Germinal center (tissue), 1 donor: ENCODE measurements at places on chromosomes 1 and 21.

- DNase-seq: no peak
These were observed 68.0 kb downstream of the PDE9A start for GRCh38 chr21:42721341-42721824.

GRCh38 chr1:19665496-19666465 lies 1.1 kb downstream of the HTR6 start:
- DNase-seq: no peak

DNA sequence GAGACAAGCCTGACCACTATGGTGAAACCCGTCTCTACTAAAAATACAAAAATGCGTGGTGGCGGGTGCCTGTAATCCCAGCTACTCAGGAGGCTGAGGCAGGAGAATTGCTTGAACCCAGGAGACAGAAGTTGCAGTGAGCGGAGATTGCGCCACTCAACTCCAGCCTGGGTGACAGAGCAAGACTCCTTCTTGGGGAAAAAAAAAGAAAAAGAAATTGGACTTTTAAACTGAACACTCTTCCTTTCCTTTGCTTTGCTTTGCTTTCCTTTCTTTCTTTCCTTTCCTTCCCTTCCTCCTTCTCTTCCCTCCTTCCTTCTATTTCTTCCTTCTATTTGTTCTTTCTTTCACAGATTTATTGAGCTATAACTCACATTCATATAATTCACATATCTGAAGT lies 43.3 kb upstream of the PUM1 start:
- no peak for DNase-seq

DNA sequence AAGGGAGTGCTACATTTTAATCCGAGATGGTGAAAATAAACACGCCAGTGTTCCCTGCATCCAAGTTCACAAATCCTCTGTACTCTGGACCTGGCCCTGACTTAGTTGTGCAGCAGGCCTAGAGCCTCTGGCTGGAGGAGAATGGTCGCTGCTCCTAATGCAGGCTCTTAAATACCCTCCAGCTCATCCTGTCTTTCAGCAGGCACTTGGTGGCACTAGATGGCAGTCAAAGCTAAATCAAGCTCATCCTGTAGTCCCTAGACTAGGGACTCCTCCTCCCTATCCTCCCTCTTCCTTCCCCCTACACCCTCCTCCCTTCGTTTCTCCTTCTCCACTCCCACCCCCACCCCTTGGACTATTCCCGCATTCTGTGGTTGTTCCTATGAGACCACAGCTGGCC lies 41.6 kb upstream of the MTR start:
- no peak for DNase-seq

DNA sequence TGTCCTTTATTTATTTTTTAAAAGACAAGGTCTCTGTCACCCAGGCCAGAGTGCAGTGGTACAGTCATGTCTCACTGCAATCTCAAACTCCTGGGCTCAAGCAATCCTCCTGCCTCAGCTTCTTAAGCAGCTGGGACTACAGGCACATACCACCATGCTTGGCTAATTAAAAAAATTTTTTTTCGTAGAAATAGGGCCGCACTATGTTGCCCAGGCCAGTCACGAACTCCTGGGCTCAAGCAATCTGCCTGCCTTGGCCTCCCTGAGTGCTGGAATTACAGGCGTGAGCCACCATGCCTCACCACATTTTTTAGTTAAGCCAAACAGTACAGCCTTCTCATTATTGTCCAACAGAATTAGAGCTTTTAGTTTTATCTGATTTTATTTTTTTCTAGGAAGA lies 7.4 kb upstream of the ADAR start:
- no peak for DNase-seq

DNA sequence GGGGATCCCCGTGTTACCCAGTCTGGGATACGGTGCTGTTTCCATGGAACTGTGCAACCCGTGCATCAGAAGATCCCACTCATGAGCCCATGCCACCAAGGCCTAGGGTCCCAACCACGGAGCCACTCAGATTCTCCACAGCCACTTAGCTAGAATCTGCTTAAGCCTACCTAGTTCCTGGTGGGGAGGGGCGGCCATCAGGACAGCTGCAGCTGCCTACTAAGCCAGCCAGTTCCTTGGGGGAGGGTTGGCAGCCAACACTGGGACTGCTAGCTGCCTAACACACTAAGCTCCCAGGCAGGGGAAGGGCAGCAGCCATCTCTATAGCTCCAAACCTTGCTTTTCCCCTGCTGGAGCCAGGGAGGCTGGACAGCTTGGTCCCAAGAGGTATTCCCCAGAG lies 549.2 kb upstream of the BRINP3 start:
- no peak for DNase-seq

GRCh38 chr21:31660259-31660565 lies 719 bp downstream of the SOD1 start:
- no peak for DNase-seq

GRCh38 chr1:188715566-188715965 lies 1762.1 kb downstream of the BRINP3 start:
- no peak for DNase-seq

DNA sequence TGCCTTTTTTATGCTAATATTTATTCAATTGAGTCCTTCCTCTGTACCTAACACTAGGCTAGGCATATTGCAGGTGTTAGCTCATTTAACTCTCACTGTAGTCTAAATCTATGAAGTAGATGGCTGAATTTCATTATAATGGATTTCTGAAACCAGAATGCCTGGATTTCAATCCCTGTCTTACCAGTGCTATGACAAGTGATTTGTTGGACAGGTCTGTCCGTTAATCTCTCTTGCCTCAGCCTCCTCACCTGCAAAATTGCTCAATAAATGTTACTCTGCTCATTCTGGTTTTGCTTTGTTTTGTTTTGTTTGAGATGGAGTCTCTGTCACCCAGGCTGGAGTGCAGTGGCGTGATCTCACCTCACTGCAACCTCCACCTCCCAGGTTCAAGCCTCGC lies 146.1 kb upstream of the ADGRL2 start:
- no peak for DNase-seq
